ENCODE measurements at places on chromosomes 4 and X. TPM values are rescaled to one million over a fixed set of nuclear protein-coding genes. Genes with fewer than 3 reads are reported as not detected.

DNA sequence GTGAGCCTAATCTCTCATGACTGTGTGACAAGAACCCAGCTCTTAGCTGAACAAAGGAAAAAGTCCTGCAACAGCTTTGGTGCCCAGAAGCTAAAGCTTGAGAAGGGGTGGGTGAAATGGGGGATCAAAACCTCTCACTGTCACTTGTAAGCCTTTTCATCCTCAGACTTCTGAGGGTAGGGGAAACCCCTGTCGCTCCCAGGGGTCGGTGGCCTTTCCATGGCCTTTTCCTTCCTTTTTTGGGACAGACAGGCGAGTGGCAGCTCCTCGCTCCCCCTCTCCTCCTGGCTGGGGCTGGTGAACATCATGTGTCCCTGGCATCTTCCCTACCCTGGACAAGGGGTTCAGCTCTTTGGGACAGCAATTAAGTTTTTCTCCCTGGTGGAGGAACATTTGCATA is 78.2 kb downstream of the FAM47A start:
- no peaks in the 10 kb centered on the region for H3K27me3 ChIP-seq
- no peaks in the 10 kb centered on the region for H3K36me3 ChIP-seq
- H3K27ac ChIP-seq, result no peak overlapping the region
- peak; percentile 25 for DNase-seq
- H3K4me3 ChIP-seq, result no peak overlapping the region

Gene WDFY3
- 54.6 TPM for total RNA-seq

Gene CLNK
- not detected for total RNA-seq

DNA sequence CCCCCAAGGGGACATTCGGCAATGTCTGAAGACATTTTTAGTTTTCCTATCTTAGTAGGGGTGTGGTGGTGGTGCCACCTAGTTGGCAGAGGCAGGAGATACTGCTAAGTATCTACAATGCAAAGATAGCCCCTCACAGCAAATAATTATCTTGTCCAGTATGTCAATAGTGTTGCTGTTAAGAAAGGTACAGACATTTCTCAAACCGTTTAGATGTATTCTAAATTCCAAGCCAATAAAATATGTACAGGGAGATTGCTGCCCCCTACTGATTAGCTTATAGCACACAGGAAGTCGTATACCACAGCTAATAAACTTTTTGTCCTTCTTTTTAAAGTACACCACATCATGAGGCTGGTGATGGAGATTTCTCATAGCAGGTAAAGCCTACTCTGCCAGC is 260.5 kb downstream of the TMA16 start:
- no peaks in the 10 kb centered on the region for H3K4me1 ChIP-seq
- H3K36me3 ChIP-seq, result no peaks in the 10 kb centered on the region

Gene CT83
- not detected for total RNA-seq

GRCh38 chrX:87896057-87896456 is 378.5 kb downstream of the KLHL4 start:
- no peaks in the 10 kb centered on the region for H3K4me1 ChIP-seq
- H3K27ac ChIP-seq, result no peak overlapping the region
- no peak overlapping the region for H3K4me3 ChIP-seq
- no peak for DNase-seq
- H3K27me3 ChIP-seq, result no peaks in the 10 kb centered on the region

- no peak overlapping the region for H3K27ac ChIP-seq
- H3K27me3 ChIP-seq, result no peaks in the 10 kb centered on the region
- no peaks in the 10 kb centered on the region for H3K4me1 ChIP-seq
- H3K36me3 ChIP-seq, result no peaks in the 10 kb centered on the region
- no peak for DNase-seq
These were observed 20.5 kb upstream of the SUPT20HL1 start for GRCh38 chrX:24339911-24340310.

DNA sequence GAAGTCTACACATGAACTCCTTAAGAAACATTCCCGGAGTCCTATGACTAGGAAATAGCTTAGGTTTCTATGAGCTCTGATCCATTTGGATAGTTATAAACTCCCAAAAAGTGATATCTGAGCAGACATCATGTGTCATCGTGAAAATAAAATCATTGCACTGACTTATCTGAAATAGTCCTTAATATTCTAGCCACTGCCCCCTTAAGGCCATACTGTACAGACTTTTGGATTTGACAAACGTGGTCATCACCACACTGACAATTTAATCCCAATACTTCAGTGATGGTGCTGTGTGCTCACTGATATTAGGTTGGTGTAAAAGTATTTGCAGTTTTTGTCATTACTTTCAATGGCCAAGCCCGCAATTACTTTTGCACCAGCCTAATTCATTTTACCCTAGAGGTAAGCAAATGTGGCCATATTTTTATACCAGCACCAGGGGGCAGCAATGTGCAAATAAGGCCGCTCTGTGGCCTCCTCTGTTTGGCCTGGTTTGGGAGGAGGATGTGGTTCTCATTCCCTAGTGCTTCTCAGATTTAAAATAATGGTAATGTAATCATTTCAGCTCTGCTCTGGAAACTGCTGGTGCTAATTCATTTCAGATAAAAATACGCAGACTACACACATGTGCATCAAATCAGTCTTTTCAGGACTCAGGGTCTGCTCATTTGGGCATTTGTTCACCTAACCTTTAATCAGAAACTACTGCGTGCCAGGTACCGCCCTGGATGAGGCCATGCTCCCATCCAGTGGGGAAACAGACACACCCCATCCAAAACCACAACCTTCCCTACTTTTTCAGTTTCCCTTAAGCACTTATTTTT is 196.4 kb upstream of the C1QTNF7 start:
- no peak overlapping the region for H3K27ac ChIP-seq
- no peaks in the 10 kb centered on the region for H3K36me3 ChIP-seq
- no peaks in the 10 kb centered on the region for H3K27me3 ChIP-seq
- peak; percentile 71 for DNase-seq

GRCh38 chr4:22486276-22486675 is 29.6 kb downstream of the ADGRA3 start:
- no peaks in the 10 kb centered on the region for H3K27me3 ChIP-seq
- H3K27ac ChIP-seq, result no peak overlapping the region
- H3K4me1 ChIP-seq, result 0 out of 2 replicates have a peak, but pooled peaks cover 3% of the 10 kb centered on the region
- peaks cover 7% of the 10 kb centered on the region for H3K36me3 ChIP-seq
- H3K4me3 ChIP-seq, result no peak overlapping the region
- DNase-seq, result no peak

- no peak overlapping the region for H3K4me3 ChIP-seq
- no peak overlapping the region for H3K27ac ChIP-seq
- H3K36me3 ChIP-seq, result peaks cover 51% of the 10 kb centered on the region
- H3K27me3 ChIP-seq, result no peaks in the 10 kb centered on the region
These were observed 13.2 kb downstream of the TNIP2 start for GRCh38 chr4:2742823-2743517.

Gene PDGFRA
- total RNA-seq, result 6.8 TPM

GRCh38 chrX:10120331-10120730 is 36.4 kb upstream of the CLCN4 start:
- H3K4me1 ChIP-seq, result no peaks in the 10 kb centered on the region
- H3K4me3 ChIP-seq, result no peak overlapping the region
- no peak for DNase-seq

- no peaks in the 10 kb centered on the region for H3K4me1 ChIP-seq
- H3K27ac ChIP-seq, result no peak overlapping the region
- 0 out of 2 replicates have a peak, but pooled peaks cover 1% of the 10 kb centered on the region for H3K36me3 ChIP-seq
- H3K4me3 ChIP-seq, result no peak overlapping the region
- DNase-seq, result no peak
These were observed 136.2 kb downstream of the ELOVL6 start for GRCh38 chr4:110062166-110062565.

DNA sequence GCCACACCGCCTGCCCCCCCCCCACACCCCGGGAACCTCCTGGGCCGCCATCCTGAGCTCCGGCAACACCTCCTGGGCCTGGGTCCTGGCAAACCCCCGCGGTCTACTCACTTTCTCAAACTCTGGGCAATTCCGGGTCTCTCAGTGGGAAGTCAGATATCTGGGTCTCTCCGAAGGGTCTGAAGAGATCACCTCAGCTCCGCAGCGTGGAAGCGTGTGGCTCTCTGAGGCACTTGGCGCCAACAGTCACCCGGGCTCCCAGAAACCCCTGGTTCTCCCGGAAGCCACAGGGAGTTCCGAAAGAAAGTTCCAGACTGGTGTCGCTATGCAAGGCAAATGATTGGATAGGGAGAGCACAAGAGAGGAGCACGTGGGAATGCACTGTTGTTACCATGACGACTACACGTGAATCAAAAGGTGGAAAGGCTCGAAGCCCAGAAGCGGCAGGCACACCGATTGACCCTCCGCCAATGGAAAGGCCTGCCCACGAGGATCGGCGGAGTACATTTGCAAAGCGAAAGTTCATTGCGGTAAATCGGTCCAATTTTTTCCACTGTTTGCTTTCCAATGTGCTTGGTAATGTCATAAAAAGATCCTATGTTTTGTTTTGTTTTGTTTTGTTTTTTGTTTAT is at the start of gene PNMA6E:
PNMA6E (minus strand) TSS at position 218 of the 632 bp plus-strand sequence. CDS start 2,501 bp downstream, outside the sequence.
- no peaks in the 10 kb centered on the region for H3K27me3 ChIP-seq
- no peak within 1 kb of the TSS for H3K27ac ChIP-seq

Gene MAGEB10
- total RNA-seq, result not detected

DNA sequence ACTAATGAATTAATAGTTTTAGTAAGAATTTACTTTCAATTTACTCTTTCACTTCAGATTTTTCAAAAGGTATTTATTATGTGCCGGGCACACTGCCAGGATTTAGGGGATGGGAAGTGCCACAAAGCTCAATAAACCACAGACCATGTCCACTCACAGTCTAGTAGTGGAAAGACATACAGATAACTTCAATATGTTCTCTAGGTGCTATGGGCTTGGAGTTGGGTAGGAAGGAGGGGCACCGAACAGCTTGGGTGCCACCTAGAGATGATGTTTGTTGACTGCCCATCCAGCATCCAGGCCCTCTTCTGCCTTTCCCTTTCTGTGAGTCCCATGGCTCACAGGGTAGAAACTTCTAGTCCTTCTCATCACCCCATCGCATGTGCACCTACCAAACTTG is 17.8 kb downstream of the MFAP3L start:
- no peaks in the 10 kb centered on the region for H3K27me3 ChIP-seq
- no peaks in the 10 kb centered on the region for H3K36me3 ChIP-seq
- no peak overlapping the region for H3K4me3 ChIP-seq
- no peak overlapping the region for H3K27ac ChIP-seq

- H3K27me3 ChIP-seq, result peaks cover 25% of the 10 kb centered on the region
- no peak overlapping the region for H3K4me3 ChIP-seq
These were observed 22.7 kb upstream of the LEF1 start for GRCh38 chr4:108191269-108191914.

Gene TLR2
- 0.90 TPM for total RNA-seq

- no peak for DNase-seq
- no peak overlapping the region for H3K4me3 ChIP-seq
These were observed 32.1 kb downstream of the TMEM131L start for GRCh38 chr4:153497988-153498967.

Gene SPATA18
- total RNA-seq, result 5.5 TPM

GRCh38 chr4:80307183-80307735 is 28.3 kb upstream of the CFAP299 start:
- no peak for DNase-seq
- no peaks in the 10 kb centered on the region for H3K36me3 ChIP-seq
- H3K4me3 ChIP-seq, result no peak overlapping the region
- no peak overlapping the region for H3K27ac ChIP-seq

Gene EXOSC9
- total RNA-seq, result 69.1 TPM

DNA sequence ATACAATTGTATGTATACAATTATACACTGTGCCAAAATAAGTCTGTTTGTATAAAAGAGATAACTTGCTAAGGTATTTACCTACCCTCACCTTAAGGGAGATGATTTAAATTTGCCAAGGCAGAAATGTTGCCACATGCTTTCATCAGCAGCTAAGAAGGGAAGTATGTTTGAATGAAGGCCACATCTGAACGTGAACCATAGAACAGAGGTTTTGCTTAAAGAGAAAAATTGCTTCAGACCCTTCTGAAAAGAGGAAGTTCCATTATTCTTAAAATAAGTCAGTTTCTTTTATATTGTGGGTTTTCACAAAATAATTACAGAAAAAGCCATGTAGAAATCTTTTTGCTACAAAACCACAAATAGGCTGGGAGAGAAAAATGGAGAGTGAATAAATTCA is 621.5 kb upstream of the HTR2C start:
- no peak overlapping the region for H3K27ac ChIP-seq
- H3K27me3 ChIP-seq, result no peaks in the 10 kb centered on the region
- DNase-seq, result no peak
- peaks cover 46% of the 10 kb centered on the region for H3K36me3 ChIP-seq
- peaks cover 8% of the 10 kb centered on the region for H3K4me1 ChIP-seq

DNA sequence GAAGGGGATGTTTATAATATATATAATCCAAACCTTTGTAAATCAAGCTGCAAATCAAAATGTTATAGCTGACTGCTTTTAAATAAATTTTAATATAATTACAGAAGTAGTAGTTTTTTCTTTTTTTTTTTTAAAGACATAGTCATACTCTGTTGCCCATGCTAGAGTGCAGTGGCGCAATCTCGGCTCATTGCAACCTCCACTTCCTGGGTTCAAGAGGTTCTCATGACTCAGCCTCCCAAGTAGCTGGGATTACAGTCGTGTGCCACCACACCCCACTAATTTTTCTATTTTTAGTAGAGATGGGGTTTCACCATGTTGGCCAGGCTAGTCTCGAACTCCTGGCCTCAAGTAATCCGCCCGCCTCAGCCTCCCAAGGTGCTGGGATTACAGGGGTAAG is 178.7 kb downstream of the FBXW7 start:
- no peaks in the 10 kb centered on the region for H3K27me3 ChIP-seq
- H3K4me3 ChIP-seq, result no peak overlapping the region
- H3K27ac ChIP-seq, result no peak overlapping the region
- H3K4me1 ChIP-seq, result no peaks in the 10 kb centered on the region
- H3K36me3 ChIP-seq, result no peaks in the 10 kb centered on the region

DNA sequence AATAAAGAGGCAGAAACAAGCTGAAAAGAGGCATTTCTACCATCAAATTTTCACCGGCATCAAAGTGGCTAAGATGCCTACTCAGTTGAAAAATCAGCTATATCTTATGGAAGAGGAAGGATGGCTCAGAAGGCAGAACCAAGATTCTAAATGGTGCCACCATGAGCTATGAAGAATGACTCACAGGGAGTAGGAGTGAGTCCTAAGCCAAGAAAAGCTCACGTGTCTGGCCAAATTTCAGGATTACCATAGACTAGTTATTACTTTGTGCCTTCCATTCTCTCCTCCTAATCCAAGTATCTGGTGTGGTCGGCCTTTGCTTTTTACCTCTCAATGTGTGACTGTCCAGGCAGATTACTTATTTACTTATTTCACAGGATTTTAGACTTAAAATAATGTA is 54.8 kb downstream of the BMP3 start:
- H3K36me3 ChIP-seq, result peaks cover 16% of the 10 kb centered on the region
- H3K4me1 ChIP-seq, result no peaks in the 10 kb centered on the region
- H3K27me3 ChIP-seq, result no peaks in the 10 kb centered on the region
- DNase-seq, result no peak
- no peak overlapping the region for H3K27ac ChIP-seq

Gene VCX2
- not detected for total RNA-seq

Data from H9 (cell line).